ENCODE measurements at places on chromosomes 16 and 17.

- DNase-seq = no peak
Measured at GRCh38 chr17:37661400-37662014, 18.3 kb upstream of the DDX52 start.

DNA sequence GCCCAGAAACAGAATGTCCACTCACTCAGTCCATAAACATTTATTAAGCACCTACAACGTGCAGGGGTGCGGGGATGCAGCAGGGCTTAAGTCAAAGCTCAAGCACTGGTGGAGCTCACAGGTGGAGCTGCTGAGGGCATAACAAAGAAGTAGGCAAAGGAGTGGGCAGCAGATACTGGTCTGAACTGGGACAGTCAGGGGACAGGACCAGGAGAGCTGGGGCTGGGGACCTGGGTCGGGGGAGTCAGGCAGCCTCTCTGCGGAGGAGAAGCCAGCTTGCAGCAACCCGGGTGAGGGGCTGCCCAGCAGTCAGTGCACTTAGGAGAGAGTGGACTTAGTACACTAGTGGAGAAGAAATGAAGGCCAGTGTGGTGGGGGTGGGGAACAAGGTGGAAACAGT is 10.0 kb upstream of the TNFRSF13B start:
- no peak for DNase-seq

- no peak for DNase-seq
Measured at GRCh38 chr17:8451933-8452614, 16.4 kb downstream of the NDEL1 start.

DNA sequence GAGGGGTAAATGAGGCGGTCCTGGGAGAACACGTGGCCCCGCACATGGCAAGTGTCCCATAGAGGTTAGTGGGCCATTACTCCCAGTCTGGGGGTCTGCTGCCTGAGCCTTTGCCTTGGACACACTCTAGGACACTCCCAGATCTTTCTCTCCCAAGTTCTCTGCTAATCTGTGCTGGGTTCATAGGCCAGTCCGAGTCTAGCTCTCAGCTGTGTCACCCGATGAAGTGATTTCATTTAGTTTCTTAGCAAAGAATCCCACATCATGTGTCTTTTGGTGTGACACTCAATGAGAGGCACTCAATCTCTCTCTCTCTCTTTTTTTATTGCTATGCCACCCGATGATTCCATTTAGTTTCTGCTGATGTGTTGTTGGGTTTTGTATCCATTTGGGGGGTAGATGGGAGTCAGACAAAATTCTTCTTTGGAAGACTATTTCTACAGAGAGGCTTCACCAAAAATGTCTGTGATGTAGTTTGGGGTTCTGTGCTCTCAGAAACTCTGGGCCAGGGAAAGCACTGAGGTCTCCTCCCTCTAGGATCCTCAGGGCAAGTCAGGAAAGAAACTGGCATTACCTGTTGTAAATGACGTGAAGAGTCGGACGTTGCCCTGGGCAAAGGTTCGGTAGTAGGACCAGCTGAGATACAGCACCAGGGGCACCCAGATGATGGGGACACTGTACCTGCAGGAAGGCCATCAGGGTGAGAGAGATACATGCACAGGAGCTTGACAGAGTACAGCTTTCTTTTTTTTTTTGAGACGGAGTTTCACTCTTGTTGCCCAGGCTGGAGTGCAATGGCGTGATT is 25.2 kb upstream of the MLKL start:
- no peak for DNase-seq

DNA sequence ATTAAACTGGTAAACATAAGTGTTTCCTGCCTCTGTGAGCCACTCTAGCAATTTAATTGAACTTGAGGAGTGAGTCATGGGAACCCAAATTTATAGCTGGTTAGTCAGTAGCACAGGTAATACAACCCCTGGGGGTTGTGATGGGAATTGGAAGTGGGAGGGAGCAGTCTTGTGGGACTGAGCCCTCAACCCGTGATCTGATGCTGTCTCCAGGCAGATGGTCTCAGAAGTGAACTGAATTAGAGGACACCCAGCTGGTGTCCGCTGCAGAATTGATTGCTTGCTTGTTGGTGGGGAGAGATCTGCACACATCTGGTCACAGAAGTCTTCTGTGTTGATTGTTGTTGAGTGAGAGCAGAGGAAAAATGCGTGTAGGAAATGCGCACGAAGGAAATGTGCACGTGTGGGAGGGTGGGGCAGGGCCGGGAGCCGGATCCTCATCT is 7.7 kb upstream of the ST6GALNAC2 start:
- DNase-seq = no peak

DNA sequence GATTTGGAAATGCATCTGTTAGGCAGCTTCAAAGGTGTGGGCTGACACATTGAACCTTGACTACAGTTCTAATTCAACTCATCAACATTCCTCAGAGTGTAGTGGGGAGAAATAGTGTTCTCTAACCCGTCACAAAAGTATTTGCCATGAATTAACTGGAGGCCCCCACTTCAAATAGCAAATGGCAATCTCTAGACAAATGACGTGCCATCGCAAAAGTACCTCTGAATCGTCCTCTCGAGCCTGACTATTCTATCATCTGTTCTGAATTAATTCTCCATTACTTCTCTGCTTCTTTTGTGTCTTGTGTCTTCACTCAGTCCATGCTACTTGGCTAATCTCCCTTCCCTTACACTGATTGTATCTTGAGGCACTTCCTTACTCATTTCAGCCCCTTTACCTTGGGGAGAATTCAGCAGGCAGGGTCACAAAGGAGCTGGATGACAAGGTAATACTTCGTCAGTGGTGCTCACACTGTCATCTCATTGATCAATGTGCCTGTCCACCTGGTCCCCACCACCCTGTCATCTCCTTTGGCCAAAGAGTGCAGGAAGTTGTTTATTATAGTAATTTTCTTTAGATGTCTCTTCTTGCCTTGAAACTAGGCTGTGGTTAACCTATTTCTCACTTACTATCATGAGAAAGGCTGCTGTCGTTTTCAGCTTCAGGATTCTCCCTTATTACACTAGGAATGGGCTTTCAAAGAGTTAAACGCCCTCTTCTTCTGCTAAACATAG is 108.4 kb downstream of the SYCE1L start:
- no peak for DNase-seq

DNA sequence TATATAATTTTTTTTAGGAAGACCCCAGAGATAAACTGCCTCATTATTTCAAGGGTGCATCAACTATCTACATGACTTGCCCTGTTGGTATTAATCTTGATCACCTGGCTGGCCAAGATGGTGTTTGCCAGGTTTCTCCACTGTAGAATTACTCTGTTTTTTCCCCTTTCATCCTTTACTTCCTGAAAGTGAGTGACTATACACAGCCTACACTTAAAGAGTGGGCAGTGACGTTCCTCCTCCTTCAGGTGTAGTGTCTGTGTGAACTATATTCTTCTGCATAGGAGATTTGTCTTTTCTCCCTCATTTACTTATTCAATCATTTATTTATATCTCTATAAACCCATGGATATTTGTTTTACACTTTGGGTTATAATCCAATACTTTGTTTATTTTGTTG is 246.7 kb downstream of the IRF8 start:
- no peak for DNase-seq
